GM12878 (cell line): ENCODE measurements at places on chromosomes 1 and 21. TPM values are rescaled to one million over a fixed set of nuclear protein-coding genes. Genes with fewer than 3 reads are reported as not detected.
A peak's percentile ranks its signal among the peaks of the same experiment; 100 is the strongest.

DNA sequence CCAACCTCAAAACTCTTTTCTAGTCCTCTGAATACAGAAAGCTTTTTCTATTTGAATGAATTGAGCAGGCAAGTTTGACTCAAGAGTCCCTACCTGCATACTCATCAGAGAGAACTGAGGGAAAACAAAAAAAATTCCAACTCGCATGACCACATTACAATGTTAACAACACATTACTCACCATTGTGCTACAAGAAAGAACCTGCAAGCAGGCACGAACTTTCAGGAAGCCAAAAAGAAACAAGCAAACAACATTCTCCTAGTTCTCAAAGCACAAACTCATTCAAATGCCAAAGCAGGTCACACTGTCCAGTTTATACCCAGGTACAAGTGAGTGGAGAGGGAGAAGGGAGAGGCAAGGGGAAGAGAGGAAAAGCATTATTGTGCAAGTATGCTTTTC, 14.6 kb downstream of the OTUD7B start:
- H3K27ac ChIP-seq, result peak overlapping the region; percentile 40; the same call in 1 of the 2 replicates
- DNase-seq, result peak; percentile 38
- H3K4me1 ChIP-seq, result peaks cover 31% of the 10 kb centered on the region; the same call in 1 of the 2 replicates
- no peak overlapping the region for H3K4me3 ChIP-seq

DNA sequence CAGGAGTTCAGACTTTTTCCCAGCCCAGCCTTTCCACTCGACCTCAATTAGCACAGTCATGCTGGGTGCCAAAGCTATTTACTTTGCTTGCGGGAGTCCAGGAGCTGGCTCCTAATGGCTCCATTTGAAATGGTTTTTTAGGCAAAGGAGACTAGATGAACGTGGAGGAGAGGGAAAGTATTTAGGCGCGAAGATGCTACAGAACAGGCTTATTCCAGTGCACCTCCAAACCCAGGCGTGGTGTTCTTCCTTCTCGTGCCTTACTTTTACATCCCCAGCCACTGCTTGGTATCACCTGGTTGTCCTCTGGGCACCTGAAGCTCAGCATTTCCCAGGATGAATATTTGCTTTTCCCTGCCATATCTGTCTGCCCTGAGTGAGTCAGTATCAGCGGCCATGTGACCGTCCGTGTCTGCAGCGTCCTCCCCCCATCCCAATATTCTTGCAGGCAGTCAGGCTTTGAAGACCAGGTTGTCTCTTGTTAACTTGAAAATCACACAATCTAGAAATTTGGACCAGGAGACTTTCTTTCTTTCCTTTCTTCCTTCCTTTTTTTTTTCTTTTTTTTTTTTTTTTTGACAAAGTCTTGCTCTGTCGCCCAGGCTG, 198.5 kb downstream of the DYRK1A start:
- no peaks in the 10 kb centered on the region for H3K36me3 ChIP-seq
- H3K27ac ChIP-seq, result no peak overlapping the region

- no peaks in the 10 kb centered on the region for H3K4me1 ChIP-seq
- no peak overlapping the region for H3K27ac ChIP-seq
- no peaks in the 10 kb centered on the region for H3K27me3 ChIP-seq
- DNase-seq, result no peak
These were observed 273.8 kb upstream of the USP25 start for GRCh38 chr21:15455819-15456462.

ATP1A2 gene
- not detected in 2 replicates for polyA plus RNA-seq

- H3K4me3 ChIP-seq, result peak overlapping the region; percentile 43; the same call in 1 of the 2 replicates
- DNase-seq, result no peak
- peaks cover 19% of the 10 kb centered on the region for H3K4me1 ChIP-seq
These were observed 14.2 kb downstream of the PTP4A2 start for GRCh38 chr1:31923901-31924535.

GRCh38 chr1:1853593-1854257, 37.2 kb downstream of the GNB1 start:
- no peaks in the 10 kb centered on the region for H3K27me3 ChIP-seq
- H3K36me3 ChIP-seq, result peaks cover 10% of the 10 kb centered on the region
- DNase-seq, result no peak
- H3K4me1 ChIP-seq, result peaks cover 24% of the 10 kb centered on the region

DNA sequence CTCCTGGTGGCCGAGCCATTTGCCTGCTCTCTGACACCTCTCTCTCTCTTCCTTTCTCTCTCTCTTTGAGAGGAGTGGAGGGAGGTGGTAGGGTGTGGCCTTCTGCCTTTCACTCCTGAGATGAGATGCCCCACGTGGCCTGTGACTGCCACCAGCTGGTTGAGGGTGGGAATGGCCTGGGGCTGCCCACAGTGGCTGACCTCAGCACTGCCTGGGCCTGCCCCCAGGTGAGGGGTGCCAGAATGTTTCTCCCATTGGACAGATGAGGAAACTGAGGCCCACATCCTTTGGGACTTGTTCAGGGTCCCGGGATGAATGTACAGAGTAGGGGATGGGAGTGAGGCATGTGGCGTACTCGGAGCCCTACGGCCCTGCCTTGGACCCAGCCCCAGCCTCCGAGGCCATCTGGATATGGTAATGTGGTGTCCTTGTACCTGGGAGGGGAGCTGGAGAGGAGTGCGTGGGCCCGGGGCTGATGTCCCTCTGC, 12.7 kb upstream of the C1orf167 start:
- 0 out of 2 replicates have a peak, but pooled peaks cover 4% of the 10 kb centered on the region for H3K4me1 ChIP-seq
- H3K27me3 ChIP-seq, result no peaks in the 10 kb centered on the region
- H3K36me3 ChIP-seq, result no peaks in the 10 kb centered on the region
- H3K4me3 ChIP-seq, result no peak overlapping the region

- H3K27ac ChIP-seq, result no peak overlapping the region
- no peak overlapping the region for H3K4me3 ChIP-seq
- H3K27me3 ChIP-seq, result no peaks in the 10 kb centered on the region
- no peaks in the 10 kb centered on the region for H3K4me1 ChIP-seq
These were observed 386.3 kb downstream of the USP25 start for GRCh38 chr21:16116069-16116468.

- H3K4me3 ChIP-seq, result no peak overlapping the region
- H3K36me3 ChIP-seq, result no peaks in the 10 kb centered on the region
- no peak for DNase-seq
- peaks cover under 1% of the 10 kb centered on the region for H3K4me1 ChIP-seq
- no peak overlapping the region for H3K27ac ChIP-seq
These were observed 126.0 kb downstream of the AK5 start for GRCh38 chr1:77407738-77408375.

DNA sequence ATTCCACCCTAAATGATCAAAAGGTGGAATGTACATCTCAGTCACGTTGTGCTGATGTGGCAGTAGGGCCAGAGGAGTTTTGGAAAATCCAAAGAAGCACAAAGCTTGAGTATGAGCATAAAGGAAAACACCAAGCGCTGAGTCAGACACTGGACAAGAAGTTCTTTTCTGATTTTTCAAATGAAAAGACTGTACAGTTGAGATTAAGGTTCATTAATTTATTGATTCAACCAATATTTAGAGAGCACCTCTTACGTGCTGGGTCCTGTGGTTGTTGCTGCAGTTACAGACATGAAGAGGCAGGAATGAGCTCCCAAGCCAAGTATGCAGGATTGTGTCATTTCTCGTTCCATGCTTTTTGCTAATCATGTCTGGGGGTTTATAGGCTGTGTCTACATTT, 28.9 kb upstream of the APP start:
- no peaks in the 10 kb centered on the region for H3K27me3 ChIP-seq
- no peaks in the 10 kb centered on the region for H3K36me3 ChIP-seq
- H3K27ac ChIP-seq, result no peak overlapping the region
- DNase-seq, result no peak
- H3K4me1 ChIP-seq, result no peaks in the 10 kb centered on the region

- no peak overlapping the region for H3K4me3 ChIP-seq
- H3K27ac ChIP-seq, result no peak overlapping the region
- DNase-seq, result no peak
- no peaks in the 10 kb centered on the region for H3K36me3 ChIP-seq
- H3K4me1 ChIP-seq, result no peaks in the 10 kb centered on the region
These were observed 198.7 kb upstream of the PTBP2 start for GRCh38 chr1:96522927-96523326.

DNA sequence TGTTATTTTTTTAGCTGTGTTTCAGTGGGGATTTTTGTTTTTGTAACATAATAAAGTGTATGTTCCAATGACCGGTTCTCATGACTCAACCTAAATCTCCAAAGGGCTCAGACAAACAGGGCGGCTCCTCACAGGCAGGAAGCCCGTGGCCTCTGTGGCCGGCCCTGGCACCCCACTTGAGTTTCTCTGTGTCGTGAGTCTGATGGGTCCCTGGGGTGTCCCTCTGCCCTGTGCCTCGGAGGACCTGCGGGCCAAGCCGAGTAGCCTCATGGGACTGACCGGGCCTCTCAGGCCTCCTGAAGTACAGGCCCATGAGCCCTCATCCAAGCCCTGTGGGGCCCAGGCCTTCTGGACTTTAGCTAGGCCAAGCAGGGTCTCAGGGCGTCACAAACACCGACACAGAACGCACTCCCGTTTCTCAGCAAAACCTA, 16.1 kb upstream of the CCDC27 start:
- H3K4me1 ChIP-seq, result no peaks in the 10 kb centered on the region
- H3K36me3 ChIP-seq, result peaks cover 17% of the 10 kb centered on the region
- no peaks in the 10 kb centered on the region for H3K27me3 ChIP-seq
- no peak for DNase-seq
- H3K4me3 ChIP-seq, result no peak overlapping the region

DNA sequence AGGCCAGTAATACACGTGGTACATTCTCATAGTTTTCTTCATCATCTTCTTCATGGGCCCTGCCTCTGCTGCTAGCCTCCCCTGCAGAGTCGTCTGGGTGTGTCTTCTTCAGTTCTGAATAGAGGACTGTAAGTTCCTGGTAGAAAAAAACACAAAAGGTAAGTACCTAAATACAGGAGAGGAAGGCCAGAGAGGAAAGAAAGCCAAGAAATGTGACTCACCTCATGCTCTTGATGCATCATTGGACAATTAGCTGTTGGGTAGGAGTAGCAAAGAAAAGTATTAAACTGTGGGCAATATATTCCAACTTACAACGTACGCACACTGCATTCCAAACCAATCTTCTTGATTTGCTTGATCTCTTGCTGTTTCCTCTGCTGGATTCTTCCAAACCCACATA, 21.8 kb downstream of the FCRL3 start:
- H3K27me3 ChIP-seq, result peaks cover 6% of the 10 kb centered on the region; the same call in 1 of the 2 replicates
- no peak overlapping the region for H3K4me3 ChIP-seq
- no peak for DNase-seq
- no peaks in the 10 kb centered on the region for H3K4me1 ChIP-seq
- H3K36me3 ChIP-seq, result no peaks in the 10 kb centered on the region
- no peak overlapping the region for H3K27ac ChIP-seq

CYB561D1 gene
- 3.0 and 3.3 TPM in 2 replicates for polyA plus RNA-seq

- H3K4me1 ChIP-seq, result no peaks in the 10 kb centered on the region
- no peak overlapping the region for H3K27ac ChIP-seq
- H3K4me3 ChIP-seq, result no peak overlapping the region
- H3K36me3 ChIP-seq, result no peaks in the 10 kb centered on the region
These were observed 33.9 kb upstream of the ATP2B4 start for GRCh38 chr1:203592730-203593129.

- H3K36me3 ChIP-seq, result no peaks in the 10 kb centered on the region
- H3K4me3 ChIP-seq, result no peak overlapping the region
- no peaks in the 10 kb centered on the region for H3K27me3 ChIP-seq
These were observed 44.4 kb downstream of the PTPN14 start for GRCh38 chr1:214506972-214507431.

ST3GAL3 gene
- polyA plus RNA-seq, result 10.5 and 12.2 TPM in 2 replicates
